Large intestine (tissue), 12 donors: ENCODE measurements at places on chromosomes 2 and 18.

- DNase-seq = no peak
Measured at GRCh38 chr2:71129902-71130151, 202 bp downstream of the MCEE start.

DNA sequence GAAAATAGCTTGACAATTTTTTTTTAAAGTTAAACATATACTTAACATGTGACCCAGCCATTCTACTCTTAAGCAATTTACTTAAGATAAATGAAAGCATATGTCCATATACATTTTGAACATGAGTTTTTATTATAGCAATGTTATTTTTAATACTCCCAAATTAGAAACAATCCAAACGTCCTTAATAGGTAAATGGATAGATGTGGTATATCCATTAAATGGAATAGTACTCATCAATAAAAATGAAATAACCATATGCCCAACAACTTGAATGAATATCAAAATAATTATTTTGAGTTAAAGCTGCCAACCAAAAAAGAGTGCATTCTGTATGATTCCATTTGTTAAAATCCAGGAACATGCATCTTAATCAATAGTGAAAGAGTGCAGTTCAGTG, 29.1 kb downstream of the NCOA1 start:
- no peak for DNase-seq

GRCh38 chr2:118618279-118618678, 229.2 kb downstream of the EN1 start:
- no peak for DNase-seq

DNA sequence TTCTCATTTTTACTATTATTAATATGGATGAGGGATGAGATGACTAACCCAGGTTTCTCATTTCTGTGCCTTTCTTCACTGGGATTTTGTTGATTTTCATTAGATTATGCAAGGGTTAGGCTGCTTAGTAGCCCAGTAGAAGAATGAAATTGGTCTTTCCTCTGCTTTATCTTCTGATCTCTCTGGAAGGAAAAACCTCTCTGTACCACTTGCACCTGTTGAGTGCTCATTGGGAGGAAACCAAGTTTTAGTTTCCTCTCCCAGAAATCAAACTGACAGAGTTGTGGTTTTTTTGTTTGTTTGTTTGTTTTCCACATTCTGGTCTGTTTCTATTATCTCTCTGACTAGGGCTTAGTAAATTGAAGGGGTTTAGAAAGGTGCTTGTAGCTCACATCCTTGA, 60.8 kb downstream of the KIAA1328 start:
- no peak for DNase-seq

- DNase-seq = no peak
Measured at GRCh38 chr2:74772046-74772445, 61.9 kb upstream of the HK2 start.
